ACHN (cell line): ENCODE measurements at places on chromosomes 6 and 20.

DNA sequence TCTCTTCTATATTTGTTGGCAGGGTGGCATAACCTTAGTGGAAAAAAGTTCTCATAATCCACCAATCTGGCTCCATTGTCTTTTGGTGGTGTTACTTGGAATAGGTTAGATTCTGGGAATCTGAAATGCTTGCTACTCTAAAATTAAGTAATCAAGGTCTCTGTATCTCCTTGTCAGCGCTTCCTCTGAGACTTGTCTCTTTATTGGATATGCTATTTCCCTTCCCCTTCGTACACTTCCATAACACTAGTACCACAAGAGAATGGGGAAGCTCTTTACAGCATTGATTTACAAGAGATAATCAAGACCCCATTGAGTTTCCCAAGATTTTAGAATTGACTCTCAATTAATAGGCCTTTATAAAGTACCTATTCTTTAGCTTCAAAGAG is 280.2 kb downstream of the ADGB start:
- DNase-seq: no peak

GRCh38 chr20:29079769-29080690 is 2177.4 kb upstream of the DEFB115 start:
- no peak for DNase-seq

DNA sequence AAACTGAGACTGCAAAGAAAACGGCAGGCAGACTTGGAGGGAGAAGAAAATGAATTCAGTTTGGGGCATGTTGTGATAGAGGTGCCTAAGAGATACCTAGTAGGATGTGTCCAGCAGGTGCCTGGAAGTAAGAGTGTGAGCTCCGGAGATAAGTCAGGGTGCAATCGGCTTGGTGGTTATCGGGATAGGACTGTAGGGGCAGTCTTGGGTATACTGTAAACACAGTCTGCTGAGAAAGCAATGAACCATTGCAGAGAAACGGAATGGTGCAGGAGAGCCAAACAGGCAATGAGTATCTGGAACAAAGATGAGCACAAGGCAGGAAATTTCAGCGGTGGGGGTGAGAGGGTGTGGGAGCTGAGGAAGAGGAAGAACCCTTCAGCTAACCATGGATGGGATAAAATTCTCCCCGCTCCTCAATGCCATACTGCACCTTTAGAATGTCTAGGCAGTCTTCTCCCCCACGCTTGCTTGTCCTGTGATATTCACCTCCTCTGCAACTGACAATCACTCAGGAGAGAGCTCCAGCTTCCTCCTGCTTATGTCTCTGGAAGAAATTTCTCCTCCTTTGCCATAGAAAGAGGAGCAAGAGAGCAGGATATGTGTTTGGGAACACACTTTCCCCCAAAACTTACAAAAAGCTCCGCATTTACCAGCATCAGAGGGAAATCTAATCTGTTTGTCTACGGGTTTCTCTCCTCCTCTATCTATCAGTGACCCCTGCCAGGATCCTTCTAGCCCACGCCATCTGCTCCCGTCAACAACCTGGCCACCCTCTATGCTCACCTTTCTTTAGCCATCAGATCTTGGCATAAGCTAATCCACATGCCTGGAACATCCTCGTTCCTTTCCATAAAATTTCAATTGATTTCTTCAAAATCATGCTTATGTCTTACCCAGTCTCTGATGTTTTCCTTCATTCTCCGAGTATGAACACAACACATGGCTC is 381.7 kb upstream of the JARID2 start:
- DNase-seq: no peak

- peak; percentile 77 for DNase-seq
Measured at GRCh38 chr6:32666420-32667300, at the start of gene HLA-DQB1. HLA-DQB1 (minus strand) TSS chr6:32666657; CDS start chr6:32666607, 50 bp downstream.

DNA sequence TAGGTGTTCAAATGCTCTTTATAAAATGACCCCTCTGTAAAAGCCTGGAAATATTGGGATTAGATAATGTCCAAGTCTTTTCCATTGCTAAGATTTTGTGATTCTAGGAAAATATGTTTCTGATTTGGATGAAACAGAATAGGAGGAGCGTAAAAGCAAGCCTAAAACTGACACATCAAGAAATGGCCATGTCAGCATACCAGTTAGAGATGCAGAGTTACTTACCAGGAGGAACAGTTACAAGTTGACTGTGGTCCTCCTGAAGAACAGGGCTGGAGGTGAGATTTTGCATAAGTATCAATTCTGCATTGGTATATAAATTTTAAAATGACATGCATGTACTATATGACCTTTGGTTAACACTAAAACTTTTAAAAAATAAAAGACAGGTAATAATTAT is 35.3 kb downstream of the EYA2 start:
- no peak for DNase-seq

DNA sequence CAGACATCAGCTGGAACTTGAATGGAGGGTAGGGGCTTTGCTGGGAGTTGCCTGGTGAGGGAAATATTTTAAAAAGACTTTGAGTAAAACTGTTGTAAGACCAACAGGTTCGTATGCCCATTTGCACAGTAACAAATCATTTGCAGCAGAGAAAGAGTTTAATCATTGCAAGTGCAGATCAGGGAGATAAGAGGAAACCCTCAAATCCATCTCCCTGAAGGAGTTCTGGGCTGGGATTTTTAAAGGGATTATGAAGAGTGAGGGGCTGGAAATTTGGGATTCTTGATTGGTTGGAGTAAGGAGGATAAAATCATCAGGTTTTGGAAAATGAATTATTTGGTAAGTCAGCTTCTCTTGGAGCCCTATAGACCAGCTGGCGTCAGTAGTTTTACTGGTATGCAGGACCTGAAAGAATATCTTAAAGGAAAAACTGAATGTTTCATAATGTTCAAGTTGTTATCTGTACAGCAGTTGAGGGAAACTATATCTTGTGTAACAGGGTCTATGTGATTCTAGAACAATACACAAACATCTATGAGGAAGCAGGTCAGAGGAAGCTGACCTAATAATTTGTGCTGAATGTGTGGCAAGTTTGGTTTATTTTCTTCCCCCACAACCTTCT is 295.5 kb downstream of the PLCB1 start:
- no peak for DNase-seq

DNA sequence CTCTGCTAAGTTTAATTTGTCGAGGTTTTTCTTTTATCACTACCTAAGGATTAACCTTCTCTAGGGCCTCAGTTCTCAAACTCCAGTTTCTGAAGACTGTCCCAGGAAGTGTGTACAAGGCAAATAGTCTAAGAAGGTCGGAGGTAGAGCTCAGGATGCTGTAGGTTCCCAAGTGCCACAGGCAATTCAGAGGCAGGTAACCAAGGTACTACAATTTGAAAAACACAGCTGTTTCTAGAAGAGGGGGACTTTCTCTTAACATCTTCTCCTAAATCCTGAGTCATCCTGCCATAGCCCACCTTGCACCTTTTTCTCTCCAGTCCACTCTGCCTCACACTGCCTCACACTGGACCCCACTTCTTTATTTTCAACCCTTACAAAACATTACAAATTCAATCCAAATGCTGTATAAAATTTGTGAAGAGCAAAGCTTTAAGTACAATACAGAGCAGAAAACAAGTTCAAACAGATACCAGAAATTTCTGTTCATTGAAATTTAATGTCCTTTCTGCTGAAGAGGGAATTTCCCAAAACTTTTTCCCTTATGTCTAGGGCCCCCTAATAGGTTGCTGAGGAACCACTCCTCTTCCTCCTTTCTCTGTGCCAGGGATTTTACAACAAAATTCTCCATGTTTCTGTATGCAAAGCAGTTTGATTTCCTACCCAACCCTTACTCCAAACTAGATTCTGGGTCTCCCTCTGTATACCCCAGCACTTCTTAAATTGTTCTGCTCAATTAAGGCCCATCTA is 43.0 kb downstream of the FRK start:
- DNase-seq: no peak

DNA sequence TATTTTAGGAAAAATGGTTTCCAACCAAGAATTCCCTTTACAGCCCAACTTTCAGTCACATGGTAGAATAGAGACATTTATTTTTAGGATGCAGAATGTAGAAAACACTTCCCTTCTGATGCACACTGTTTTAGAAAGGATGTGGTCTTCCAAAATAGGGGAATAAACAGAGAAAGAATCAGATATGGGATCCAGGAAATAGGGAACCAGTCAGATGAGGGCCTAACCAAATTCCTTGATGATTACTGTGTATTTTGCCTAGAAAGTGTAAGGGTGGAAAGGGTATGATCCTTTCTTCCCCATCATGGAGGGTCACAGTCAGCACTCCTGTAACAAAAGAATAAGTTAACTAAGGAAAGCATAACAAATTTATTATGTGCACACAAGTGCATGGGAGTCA is 27.4 kb downstream of the SLX4IP start:
- DNase-seq: no peak

DNA sequence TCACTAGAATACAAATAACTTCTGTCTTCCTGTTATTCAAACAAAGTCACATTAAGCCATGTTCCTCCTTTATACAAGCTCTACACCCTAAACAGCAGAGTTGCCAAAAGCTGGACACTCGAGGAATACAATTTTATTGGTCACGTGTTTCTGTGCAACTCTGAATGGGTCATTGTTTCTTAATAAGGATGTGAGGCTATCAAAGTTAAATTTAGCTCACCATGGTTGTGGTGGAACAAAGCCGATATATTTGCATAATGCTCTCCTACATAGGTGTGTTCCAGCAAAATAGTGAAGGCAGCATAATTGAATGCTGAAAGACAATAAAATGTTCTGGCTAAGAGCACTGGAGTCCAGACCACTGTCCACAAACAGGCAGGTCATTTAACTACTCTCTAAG is 36.9 kb upstream of the CD2AP start:
- DNase-seq: no peak

DNA sequence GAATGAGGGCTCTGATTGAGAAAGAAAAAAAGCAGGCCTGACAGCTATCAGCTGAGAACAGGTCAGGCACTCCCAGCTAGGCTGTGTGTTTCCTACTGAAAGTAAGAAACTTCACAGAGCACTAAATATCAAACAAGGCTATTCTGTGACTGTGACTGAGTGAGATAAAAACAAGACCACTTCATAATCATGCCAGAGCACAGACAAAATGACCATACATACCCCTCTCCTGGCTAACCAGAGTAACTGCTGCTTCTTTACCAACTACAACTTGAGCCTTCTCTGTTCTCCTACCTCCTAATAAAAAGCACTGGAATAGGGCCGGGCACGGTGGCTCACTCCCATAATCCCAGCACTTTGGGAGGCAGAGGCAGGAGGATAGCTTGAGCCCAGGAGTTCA is 6.8 kb upstream of the BTN1A1 start:
- DNase-seq: peak; percentile 17

DNA sequence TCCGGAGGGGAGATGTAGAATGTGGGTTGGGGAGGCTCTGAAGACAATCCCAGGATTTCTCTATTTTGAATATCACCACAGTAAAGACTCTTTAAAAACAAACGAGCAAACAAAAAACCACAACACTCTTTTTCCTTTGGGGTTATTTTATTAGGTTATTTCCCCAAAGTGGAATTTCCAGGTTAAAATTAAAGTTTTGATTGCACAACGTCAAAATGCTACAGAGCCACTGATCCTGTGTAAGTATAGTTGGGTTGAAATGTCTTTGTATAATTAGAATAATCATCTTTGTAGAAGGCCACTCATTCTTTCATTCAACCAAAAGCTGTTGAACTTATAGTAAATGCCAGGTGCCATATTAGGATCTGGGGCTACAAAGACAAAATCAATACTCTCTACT is 19.6 kb upstream of the PIM1 start:
- DNase-seq: no peak

DNA sequence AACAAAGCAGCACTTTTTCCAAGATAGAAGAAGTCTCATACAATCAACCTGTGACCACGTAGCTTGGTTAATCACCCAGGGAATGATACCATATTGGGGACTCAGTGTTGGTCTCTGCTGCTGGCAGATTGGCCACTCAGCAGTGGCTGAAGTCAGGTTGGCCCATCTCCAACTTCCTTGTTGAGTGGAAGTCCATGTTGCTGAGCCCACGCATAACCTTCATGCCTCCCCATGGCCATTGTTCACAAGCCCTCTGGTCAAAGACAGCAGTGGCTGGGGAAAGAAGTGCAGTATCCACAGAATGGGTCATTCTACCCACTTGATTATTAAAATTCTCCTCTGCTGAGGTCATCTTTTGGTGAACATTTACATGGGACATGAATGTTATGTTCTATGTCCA is 38.5 kb downstream of the PKIB start:
- no peak for DNase-seq

GRCh38 chr6:137119196-137120104 is 54.0 kb downstream of the IL22RA2 start:
- no peak for DNase-seq

DNA sequence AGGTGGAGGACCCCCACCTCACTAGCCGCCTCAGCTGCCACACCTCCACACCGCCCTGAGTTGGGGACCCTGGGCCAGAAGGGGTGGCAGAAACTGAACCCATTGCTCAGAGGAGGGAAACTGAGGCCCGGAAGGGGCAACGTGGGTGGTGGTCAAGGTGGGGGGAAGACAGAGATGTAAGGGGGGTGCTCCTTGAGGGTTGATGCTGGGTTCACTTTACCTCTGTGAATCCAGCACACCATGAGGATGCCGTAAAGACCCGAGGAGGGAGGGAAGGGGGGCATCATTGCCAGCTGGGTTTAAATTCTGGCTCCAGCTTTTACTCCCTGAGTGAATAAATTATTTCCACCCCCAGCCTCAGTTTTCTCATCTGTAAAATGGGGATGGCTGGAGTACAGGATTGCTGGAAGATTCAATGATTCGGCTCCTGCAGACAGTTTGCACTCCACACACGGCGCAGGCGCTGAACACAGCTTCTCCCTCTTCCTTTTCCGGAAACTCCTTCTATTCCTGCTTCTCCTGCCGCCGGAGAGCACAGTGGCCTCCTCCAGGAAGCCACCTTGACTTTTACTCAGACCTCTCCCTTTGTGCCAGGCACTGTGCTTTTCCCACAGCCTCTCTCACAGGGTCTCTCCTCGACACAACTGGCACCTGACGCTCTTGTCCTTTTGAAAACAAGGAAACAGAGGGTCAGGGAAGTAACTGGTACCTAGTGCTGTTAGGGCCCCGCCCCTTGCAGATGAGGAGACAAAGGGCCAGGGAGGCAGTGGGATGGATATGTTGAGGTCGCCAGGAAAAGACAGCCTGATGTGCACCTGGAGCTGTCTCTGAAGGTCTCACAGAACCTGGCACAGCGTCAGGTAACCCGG is 59.4 kb downstream of the UBE2V1 start:
- no peak for DNase-seq

DNA sequence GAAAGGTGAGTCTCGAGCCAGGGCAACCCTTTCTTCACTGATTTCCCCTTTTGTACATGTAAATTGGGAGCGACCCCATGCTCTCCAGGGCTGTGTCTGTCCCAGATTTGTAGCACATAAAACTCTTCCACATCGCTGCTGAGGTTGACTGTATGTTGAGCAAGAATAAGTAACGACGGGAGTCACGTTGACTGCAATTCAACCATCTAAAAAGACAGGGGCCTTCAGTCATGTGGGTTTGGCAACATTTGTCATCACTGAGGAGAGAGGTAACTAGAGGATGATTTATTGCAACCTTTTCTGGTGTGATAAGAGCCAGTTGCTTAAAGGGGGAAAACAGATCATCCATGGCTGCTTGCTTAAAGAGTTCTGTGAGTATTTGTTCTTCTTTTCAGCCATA is 159.4 kb upstream of the SULF2 start:
- DNase-seq: no peak
